Right lung (tissue), 10 donors: ENCODE measurements at places on chromosomes 1 and 21.
A peak's percentile ranks its signal among the peaks of the same experiment; 100 is the strongest.

- no peak for DNase-seq
Observed at GRCh38 chr1:104408268-104408667, 658.6 kb downstream of the AMY1C start.

DNA sequence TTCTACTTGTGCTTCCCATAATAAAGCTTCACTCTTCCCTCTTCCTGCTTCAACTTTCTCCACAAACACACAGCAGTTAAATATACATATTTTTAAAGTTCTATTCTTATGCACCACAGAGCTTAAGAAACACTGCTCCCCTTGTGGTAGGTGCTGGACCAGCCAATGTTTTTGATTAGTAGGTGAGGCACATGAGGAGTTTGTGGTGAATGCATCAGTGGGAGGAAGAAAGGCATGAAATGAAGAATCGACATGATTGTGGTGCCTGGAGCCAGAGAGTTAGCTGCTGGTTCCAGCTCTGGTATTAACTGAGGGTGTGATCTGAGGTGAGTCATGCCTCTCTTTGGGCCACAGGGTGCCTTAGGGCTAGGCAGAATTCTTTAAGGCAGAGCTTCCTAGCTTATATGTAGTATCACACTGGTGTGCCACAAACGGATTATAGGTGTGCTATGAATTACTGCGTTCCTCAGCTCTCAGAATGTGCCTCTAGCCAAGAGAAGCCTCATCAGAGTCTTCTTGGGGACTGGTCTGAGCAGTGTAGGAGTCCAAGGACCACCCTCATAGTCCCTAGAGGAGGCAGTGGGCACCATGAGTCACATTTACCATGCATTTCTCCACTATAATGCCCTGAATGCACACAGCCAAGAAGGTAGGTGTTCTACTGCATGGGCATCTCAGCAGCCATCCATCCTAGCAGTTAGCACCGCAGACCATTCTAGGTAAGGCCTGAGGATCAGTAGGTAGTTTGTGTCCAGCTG, 97.4 kb upstream of the SGIP1 start:
- DNase-seq = no peak

DNA sequence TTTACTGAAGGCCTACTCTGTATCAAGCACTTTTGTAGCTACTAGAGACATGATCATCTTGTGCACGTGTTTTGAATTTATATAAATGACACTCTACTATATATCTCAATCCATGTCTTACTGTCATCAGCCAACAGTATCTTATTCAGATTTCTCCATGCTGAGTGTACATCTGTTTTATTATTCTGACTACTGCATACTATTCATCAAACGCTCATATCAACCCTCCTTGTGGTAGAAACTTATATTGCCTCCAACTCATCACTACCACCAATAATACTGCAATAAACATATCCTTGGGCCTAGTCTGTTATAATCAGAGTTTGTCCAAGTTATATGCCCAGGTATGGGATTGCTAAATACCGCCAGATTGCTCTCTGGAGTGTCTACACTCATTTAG, 81.6 kb upstream of the IRF2BP2 start:
- DNase-seq = no peak

- DNase-seq = no peak
Observed at GRCh38 chr1:152827173-152827572, at the start of gene LCE1A. LCE1A (plus strand) TSS chr1:152827473; CDS start chr1:152827473, 0 bp downstream.

- DNase-seq = no peak
Observed at GRCh38 chr1:8176279-8176678, 141.6 kb upstream of the SLC45A1 start.

- no peak for DNase-seq
Observed at GRCh38 chr1:147409886-147410285, 131.4 kb upstream of the BCL9 start.

DNA sequence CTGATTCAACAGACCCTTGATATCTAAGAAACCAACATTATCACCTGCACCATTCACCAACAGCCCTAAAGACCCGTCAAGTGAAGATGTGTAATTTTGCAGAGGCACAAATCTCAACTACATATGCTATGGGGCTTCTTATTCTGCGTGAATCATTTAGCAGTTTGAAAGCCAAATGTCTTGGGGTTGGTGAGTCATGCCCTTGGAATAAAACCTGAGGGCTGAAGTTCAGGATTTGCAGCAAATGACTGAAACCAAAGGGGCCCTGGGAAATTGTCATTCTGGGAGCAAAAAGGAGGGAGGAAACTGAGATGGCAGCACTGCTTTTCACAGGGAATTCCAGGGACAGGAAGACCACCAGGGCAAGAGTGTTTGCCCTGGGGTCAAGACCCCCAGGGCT, 79.2 kb upstream of the TNR start:
- DNase-seq = no peak

DNA sequence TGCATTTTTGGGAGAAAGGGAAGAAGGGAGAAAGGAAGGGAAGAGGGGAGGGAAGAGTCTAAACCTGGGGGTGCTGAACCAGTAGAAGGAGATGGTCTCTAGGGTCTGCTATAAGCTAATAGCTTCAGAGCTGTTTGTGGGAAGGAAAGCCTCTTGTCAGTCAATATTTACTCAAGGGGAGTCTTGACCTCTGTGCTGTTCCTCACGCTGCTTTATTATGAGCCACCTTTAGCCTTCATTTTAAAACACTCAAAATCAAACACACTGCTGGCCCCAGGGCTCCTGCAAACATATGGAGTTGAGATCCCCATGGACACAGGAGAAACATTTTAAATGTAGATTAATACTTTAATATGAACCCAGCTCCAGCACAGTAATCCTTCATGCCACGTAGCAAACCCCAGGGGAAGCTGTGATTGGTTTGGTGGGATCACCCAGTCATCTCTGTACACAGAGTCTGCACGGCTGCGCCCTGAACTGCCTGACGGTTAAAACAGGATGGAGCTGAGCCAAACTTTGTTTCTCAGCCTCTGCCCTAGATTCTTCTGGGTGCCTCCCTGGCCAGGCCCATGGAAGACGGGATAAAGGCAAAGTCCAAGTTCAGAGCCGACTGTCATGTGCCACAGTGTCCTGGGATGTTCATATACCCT, 40.2 kb upstream of the VWA5B1 start:
- no peak for DNase-seq

GRCh38 chr1:157134442-157134841, 3.8 kb downstream of the ETV3 start:
- DNase-seq = no peak

DNA sequence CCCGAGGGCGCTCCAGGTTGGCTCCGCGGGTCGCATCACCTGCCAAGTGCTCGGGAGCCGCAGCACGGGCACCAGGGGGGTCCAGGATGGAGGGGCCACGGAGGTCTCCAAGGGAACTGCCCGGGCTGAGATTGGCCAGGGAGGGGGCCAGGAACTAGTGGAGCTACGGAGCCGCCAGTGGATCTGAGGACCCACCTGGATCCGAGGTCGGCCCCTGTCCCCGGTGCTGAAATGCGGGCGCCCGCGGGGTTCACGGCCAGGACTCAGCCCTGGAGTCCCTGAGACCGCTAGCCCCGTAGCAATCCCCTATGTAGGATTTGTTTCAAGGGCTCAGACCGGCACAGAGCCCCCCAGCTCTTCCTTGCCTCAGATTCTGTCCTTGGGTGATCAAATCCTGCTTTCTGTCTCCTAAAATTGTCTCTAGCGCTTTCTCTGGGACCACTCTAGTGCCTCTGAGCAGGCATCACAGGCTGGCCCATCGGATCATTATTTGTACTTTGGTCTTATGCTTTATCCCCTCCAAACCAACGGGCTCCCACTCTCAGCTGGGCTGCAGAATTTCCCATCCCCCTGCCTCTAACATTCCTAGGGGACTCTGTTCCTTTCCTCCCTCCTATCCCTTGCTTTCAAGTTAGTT, 27.3 kb downstream of the KIAA2013 start:
- no peak for DNase-seq

GRCh38 chr1:211472724-211473123, 19.2 kb downstream of the RD3 start:
- DNase-seq = no peak

- DNase-seq = peak; percentile 80
Observed at GRCh38 chr1:58785442-58786058, 1.7 kb upstream of the JUN start.

GRCh38 chr1:215023155-215023832, 59.2 kb upstream of the KCNK2 start:
- DNase-seq = peak; percentile 24

GRCh38 chr1:87392248-87393192, 63.8 kb downstream of the LMO4 start:
- peak; percentile 32 for DNase-seq

- DNase-seq = peak; percentile 6
Observed at GRCh38 chr1:101406271-101406670, 169.5 kb downstream of the S1PR1 start.

- no peak for DNase-seq
Observed at GRCh38 chr1:221644663-221645258, 97.1 kb downstream of the DUSP10 start.

GRCh38 chr1:209029737-209030136, 553.8 kb upstream of the CAMK1G start:
- DNase-seq = no peak

- DNase-seq = no peak
Observed at GRCh38 chr21:37430184-37430821, 63.7 kb downstream of the DYRK1A start.

GRCh38 chr1:24770881-24771280, 25.6 kb downstream of the CLIC4 start:
- no peak for DNase-seq

GRCh38 chr1:33573661-33574060, 101.2 kb downstream of the ZSCAN20 start:
- no peak for DNase-seq

GRCh38 chr1:224348137-224348536, 8.5 kb upstream of the CNIH4 start:
- DNase-seq = no peak

DNA sequence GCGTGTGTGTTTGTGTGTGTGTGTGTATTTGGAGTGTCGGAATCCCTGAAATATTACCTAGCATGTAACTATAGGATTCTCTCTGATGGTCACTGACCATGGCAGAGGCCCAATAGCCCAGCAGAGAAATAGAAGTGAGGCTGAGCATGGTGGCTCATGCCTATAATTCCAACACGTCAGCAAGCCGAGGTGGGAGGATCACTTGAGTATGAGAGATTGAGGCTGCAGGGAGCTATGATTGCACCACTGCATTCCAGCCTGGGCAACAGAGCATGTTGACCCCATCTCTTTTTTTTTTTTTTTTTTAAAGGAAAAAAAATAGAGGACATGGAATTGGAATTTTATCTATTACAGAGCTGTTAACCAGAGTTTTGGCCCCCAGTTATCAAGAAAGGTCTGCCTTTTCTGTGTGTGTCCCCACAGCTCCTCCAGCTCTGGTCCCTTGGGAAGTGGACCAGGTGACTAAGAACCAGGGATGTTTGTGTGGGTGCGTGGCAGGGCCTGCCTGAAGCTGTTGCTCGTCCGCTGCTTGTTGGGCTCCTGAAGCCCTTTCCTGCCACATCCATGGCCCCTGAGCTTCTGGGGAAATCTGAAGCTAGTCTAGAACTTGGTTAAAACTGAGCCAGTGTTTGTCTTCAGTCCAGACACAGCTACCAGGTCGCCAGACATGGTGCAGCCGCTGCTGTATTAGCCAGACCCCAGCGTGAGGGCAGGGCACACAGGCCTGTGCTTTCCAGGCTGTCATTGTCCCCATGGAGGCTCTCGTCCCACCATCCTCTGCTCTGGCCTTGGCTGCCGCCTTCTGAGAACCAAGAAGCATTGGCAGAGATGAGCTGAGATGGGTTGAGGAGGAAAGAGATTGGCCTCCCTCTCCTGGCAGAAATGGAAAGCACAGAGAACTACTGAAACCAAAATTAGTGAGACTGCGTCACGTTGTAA, 25.5 kb downstream of the CAPN9 start:
- peak; percentile 53 for DNase-seq

DNA sequence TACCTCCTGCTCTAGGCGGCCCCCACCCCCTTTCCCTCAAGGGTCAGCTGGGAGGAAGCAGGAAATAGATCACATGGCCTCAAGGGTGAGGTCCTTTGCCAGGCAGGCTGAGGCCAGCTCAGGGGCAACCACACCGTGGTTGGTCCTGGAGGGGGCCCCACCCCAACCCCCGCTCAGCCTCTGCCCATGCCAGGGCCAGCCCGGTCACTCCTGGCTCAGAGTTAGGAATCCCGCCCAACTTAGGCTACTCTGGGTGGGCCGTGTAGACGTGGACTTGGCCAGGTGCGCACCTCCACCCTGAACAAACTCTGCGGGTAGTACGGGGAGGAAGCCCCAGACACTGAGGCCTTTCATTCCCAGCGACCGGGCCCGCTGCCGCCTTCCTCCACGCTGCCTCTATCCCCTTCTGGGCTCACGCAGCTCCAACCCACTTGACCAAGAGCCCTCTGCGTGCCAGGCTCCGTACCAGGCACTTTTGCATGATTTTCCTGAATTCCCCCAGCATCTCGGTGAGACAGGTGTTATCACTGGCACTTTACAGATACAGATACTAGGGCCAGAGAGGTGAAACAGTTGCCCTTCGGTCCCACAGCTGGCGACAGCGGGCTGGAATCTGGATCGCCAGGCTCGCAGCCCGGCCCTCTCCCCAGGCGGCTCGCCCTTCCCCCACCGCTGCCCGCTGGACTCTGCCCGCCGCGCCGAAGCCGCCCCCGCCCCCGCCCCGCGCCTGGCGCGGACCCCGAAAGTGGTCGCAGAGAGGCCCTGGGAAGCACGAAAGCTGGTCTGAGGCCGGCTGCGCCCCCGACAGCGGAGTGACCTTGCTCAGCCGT, 769 bp downstream of the GALE start:
- DNase-seq = no peak

DNA sequence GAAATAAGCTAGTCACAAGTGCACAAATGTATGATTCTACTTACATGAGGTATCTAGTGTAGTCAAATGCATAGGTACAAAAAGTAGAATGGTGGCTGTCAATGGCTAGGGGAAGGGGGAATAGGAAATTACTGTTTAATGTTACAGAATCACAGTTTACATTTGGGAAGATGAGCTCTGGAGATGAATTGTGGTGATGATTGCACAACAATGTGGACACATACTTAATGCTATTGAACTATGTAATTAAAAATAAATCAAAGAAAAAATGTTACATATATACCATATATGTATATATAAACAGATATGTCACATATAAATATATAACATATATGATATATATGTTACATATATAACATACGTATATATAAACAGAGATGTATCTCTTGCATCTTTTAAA, 39.4 kb downstream of the VAV3 start:
- no peak for DNase-seq
